ENCODE measurements at places on chromosomes 12 and 14.

- no peak for DNase-seq
These were observed 5.8 kb downstream of the RAB21 start for GRCh38 chr12:71760471-71760870.

DNA sequence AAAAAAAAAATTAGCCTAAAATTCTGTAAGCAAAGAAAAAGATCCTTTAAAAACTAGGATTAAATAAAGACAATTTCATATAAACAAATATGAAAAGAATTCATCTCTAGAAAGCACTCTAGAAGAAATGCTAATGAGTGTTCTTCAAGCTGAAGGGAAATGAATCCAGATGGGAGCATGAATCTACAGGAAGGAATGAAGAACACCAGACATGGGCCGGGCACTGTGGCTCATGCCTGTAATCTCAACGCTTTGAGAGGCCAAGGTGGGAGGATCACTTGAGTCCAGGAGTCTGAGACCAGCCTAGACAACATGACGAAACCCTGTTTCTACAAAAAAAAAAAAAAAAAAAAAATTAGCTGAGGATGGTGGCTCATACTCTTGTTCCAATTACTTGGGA, 297.2 kb downstream of the FBXL14 start:
- DNase-seq = no peak

DNA sequence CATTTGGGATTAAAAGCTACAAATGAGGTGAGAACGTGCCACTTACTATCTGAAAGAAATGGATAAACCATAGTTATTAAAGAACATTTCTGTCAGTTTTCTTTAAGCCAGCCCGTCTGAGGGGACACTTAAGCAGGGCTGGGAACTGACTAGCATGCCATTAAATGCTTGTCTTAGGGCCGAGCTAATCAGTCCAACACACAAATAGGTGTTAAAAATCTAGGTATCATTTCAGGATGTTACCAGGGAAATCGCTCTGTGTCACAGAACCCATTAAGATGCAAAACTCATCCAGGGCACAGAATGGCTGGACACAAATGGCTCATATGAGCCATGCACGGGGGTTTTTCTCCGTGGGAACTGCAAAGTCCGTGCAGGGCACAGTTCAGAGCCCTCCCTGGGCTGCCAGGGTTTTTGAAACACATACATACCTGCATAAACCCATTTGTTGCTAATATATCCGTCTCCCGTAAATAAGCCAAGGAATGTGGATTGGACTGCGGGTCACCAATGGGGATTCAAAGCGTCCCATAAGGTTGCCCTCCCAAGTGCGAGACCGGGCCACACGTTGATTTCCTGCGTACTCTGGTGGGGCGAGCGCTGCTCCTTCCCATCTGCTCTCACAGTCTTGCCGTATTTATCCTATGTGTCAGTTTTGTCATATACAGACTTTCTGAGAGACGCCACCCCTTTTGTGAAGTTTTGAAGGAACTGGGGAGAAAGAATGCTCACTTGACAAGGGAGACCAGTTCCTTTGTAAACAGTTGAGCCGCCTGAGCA, 5.4 kb upstream of the GSC start:
- no peak for DNase-seq

DNA sequence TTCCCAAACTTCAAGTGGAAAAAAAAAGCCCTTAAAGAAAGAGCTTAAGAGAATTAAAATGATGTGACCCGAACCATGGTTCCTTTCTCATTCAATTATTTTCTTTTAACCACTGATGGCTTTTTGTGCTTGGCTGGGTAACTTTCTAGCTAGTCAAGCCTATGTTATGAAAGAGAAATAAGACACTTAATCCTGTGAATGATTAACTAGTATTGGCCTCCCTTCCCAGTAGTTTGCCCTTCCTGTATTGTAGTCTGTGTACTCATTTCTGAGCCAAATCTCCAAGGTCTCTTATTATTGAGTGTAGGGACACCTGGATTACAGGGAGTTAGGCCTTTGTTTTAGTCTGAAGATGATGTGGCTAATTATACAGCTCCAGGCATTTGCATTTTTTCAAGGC, 353.0 kb downstream of the RAD51B start:
- DNase-seq = no peak

DNA sequence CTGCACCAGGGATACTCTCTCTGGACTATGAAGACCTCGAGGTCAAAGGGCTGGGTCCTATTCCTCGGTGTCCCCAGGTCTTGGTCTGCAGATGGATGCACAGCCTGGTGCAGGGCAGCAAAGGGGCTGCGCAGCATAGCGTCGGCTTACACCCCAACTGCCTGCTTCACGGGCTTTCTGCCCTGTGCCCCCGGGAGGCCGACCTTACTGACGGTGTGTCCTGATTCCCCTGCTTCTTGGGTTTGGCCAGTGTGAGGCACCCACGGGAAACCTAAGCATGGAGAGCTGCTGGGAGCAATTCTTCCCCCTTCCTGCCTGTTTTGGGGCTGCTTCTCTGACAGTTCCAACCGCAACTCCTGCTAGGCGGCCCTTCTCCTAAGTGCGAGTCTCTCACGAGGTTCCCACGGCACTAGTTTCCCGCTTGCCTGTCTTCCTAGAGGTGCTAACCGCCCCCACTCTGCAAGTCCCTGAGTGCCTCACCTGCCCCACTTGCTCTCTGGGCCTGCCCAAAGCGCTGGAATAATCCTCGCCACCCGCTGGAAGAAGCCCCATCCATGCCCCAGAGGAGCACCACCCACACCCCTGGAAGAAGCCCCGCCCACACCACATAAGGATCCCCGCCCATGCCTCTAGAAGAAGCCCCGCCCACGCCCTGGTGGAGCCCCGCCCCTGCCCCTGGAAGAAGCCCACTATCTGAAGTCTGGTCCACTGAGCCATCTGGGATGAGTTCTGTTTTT, 54.0 kb downstream of the PRIMA1 start:
- DNase-seq = no peak

DNA sequence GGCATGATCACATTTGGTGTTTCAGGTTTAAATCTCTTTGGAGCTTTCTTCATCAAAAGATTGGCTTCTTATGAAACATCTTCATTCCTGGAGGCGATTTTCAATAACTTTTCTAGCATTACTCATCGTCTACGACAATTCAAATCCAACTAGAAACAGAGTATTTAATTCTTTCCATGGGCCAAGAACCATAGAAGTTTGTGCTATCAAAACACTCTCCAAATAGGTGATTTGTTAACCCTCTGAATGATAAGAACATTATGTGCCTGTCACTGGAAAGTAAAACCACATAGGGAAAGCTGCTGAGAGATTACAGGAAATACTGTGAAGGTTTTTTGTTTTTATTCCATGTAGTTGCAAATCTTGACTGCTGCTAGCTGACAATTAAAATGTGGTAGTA, 6.9 kb upstream of the DCN start:
- no peak for DNase-seq

GRCh38 chr12:83470749-83471148, 784.0 kb downstream of the TMTC2 start:
- no peak for DNase-seq

- DNase-seq = no peak
These were observed 4.3 kb upstream of the KRT81 start for GRCh38 chr12:52295663-52296062.

DNA sequence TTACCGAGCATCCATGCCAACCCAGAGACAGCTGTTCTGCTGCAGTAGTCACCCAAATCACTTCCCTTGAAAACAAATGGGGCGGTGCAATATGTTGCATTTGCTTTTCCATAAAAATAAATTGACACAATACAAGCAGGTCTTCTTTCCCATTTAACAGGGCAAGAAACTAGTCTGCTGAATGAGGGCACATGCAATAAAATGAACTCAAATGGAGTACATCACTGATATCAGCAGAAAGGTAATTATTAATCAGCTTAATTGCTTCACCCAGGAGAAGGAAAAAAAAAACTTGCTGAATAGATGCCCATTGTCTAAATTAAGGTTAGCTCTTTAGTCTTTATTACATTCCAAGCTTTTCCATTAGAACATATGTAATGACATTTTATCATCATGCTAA, 175.1 kb upstream of the GZMB start:
- DNase-seq = no peak

DNA sequence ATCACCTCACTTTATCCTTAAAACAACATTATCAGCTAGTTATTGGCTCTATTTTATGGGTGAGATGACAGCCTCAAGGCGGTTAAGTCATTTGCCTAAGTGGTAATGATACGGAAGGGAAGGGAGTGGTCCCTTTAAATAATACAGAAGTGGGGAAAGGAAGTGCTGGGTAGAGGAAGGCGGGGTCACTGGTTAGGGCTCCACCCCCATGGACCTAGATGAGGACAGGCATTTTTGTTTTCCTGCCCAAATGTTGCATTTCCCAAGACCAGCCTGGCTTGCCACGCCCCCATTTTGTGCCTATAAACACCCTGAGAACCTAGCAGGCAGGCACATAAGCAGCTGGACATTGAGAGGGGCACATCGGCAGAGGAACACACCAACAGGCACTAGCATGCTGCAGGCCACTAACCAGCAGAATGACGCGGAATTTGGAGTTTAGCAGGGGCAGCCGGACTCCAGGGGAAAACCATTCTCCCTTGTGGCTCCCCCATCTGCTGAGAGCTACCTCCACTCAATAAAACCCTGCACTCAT, 100.9 kb downstream of the EPS8 start:
- DNase-seq = no peak

GRCh38 chr14:92600318-92601053, 86.9 kb downstream of the RIN3 start:
- DNase-seq = no peak

DNA sequence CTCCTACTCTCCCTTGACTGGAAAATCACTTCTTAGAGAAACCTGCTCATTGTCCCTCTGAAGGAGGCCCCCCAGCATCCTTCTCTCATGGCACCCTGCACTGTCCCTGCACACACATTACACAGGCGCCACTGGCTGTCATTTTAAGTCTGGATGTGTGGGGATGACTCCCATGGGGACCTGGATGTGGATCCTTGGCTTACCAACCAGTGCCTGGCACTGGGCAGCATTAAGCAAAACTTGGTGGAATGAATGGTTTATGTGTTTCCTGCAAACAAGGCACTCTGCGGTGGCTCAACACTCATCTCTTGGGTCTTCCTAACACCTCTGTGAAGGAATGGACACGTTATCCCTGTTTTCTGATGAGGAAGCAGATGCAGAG, 162.4 kb downstream of the RBM19 start:
- no peak for DNase-seq

GRCh38 chr14:87158283-87158682, 834.7 kb downstream of the GALC start:
- DNase-seq = no peak

DNA sequence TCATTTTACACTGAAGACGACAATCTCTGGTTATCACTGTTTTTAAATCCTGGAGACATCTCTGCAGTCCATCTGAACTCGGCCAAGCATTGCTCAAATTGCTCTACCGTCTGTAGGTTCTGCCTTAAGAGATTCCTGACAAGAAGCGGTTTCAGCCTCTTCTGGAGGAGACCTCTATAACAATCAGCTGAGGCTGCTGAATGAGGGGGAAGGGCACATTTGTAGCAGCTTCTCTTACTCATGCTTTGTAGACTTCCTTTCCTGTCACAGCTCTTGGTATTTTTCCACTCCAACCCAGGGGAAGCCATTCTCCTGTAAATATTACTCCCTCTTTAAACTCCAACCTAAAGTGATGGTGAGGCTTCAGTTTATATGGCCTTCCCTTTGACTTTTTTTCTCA, 3.0 kb downstream of the ARG2 start:
- DNase-seq = no peak

DNA sequence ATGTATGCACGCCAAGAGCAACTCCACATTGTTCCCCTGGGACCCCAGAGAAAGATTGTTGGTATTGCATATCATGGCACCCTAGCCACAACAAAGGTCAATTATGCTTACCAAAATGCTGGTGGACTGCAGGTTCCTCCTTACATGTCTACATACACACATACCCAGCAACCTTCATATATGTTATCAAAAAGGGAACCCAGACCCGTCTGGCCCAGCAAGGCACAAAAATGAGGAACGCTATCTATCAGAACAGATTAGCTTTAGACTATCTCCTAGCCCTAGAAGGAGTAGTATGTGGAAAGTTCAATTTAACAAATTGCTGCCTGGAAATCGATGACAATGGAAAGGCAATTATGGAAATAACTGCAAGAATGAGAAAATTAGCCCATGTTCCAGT, 61.5 kb downstream of the DHRS2 start:
- DNase-seq = no peak

- DNase-seq = no peak
These were observed 267.0 kb downstream of the MED13L start for GRCh38 chr12:116010467-116010866.

GRCh38 chr12:44847888-44848702, 28.0 kb downstream of the NELL2 start:
- no peak for DNase-seq

DNA sequence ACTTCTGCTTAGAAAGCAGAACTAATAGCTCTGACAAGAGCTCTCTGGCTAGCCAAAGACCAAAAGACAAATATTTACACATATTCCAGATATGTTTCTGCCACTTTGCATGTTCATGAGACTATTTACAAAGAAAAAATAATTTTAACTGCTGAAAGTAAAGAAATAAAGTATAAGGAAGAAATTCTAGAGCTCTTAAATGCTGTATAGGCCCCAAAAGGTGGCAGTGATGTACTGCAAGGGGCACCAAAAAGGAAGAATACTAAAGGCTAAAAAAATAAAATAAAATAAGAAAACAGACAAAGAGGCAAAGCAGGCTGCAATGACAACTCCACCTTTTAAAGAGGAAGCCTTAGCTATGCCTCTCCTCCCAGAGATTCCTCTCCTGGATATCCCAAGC, 23.0 kb downstream of the KLRK1 start:
- no peak for DNase-seq

DNA sequence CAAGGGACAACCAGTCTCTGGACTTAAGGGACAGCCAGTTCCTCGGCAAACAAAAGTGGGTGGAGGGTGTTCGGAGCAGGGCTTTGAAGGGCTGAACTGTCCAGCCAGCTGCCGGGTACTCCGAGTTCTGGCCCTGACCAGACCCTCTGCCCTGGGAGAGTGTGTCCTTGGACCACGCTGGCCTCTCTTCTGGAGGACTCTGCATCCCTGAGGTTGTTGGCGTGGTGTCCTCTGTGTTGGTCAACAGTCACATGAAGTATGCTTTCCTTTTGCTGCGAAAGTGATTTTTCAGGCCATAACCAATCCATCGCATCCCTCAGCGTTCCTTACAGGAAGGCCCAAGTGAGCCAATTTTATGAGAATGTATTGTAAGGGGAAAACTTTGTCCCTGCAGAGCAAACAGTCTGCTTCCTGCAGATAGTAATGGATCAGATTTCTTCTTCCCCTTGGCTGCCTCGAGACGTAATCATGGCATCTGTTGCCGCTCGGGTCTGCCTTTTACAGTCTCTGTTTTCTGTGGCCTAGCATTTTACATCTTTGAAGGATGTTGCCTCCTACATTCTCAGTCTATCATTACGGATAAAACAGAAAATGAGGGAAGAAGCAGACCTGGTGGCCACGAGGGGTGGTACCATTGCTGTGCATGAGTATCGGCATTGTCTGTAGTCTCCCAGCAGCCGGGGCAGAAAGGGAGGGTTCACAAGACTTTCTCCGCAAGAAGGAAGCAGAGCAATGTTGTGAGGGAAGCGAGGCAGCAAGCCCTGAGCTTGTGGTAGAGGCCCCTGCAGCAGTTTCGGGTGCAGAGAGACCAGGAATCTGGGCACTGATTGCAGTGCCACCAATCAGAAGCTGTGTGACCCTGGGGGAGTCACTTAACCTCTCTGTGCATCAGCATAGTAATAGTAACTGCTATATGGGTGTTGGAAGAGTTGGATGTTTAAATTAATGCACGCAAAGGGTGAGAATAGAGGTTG, 47.4 kb downstream of the SMIM41 start:
- peak; percentile 6 for DNase-seq

GRCh38 chr14:81219759-81220579, 790 bp downstream of the GTF2A1 start:
- no peak for DNase-seq
